ENCODE measurements at places on chromosomes 1 and 21.

DNA sequence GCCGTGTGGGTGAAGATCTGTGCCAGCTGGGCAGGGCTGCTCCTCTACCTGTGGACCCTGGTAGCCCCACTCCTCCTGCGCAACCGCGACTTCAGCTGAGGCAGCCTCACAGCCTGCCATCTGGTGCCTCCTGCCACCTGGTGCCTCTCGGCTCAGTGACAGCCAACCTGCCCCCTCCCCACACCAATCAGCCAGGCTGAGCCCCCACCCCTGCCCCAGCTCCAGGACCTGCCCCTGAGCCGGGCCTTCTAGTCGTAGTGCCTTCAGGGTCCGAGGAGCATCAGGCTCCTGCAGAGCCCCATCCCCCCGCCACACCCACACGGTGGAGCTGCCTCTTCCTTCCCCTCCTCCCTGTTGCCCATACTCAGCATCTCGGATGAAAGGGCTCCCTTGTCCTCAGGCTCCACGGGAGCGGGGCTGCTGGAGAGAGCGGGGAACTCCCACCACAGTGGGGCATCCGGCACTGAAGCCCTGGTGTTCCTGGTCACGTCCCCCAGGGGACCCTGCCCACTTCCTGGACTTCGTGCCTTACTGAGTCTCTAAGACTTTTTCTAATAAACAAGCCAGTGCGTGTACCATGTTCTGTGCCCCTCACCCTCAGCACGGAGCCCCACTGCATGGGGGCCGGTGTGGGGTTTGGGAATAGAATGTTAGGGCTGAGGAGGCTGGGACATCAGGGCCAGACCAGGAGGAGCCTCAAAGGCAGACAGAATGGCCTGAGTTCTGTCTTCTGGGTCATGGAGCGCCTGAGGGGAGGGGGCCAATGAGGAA lies 21.3 kb downstream of the SERINC2 start:
- no peak for DNase-seq

GRCh38 chr1:100927276-100927675 lies 31.4 kb downstream of the SLC30A7 start:
- DNase-seq: no peak

DNA sequence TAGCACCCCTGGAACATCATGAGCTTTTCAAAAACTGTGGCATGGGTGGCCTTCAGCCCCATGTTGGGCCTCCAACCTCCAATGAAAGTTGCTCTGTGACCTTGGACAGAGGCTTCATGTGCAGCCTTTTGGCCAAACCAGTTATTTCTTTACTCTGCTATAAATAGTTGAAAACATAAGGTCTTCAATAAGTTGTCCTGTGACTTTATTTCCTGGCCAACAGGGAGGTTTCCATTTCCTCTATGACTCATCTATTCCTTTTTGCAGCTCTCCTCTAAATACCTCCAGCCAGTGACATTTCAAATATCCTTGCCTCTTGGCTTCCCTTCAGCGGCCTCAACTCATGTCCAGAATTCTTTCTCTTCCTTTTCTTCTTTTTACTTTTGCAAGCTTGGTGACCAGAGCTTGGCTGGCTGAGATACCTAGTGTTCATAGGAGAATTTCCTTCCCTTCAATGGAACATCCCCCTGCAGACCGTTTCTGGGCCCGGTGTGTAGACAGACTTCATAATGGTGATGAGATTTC lies 22.7 kb upstream of the TRIM67 start:
- DNase-seq: no peak

DNA sequence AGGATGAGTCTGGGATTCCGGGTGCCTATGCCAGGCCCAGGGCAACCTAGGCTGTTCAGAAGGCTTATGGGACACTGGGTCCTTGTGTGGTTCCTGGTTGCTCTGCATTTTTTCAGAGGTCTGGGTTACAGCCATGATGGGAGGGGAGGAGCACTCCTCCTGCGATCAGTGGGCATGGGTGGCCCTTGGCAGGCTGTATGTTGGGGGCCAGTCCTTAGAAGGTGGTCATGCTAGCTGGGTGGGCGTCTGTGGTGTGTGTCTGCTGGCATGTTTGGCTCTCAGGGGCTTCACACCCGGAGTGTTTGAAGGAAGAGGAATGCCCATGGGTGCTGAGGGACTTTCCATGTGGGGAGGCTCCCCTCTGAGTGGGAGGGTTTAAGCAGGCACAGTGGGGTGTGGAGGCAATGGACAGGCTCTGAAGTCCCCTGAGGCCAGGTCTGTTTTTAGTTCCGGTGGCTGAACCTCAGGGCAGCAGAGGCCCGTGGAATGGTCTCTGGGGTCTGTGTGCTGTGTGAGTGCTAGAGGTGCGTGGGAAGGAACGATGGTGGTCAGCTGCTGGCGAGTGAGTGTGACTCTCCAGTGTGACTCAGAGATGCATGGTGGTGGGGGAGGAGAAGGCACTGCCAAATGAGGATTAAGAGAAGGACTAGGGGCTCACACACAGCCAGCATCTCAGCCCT lies 25.3 kb downstream of the CACNA1E start:
- no peak for DNase-seq

DNA sequence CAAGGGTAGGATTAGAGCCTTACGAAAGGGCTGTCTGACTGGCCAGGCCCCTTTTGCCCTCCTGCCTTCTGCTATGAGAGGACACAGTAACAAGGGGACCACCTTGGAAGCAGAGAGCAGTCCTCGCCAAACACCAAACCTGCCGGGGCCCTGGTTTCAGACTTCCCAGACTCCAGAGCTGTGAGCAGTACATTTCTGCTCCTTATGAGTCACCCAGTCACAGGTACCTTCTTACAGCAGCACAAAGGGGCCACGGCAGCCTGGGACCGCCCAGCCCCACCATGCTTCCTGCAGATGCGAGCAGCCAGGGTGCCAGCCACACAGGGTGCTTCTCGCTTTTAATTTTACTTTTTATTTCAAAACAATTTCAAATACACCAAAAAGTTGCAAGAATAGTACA lies 17.2 kb upstream of the POFUT2 start:
- DNase-seq: no peak

- no peak for DNase-seq
Observed at GRCh38 chr1:192522673-192523072, 52.9 kb upstream of the RGS1 start.

GRCh38 chr1:161864577-161864976 lies 98.5 kb downstream of the ATF6 start:
- DNase-seq: no peak

GRCh38 chr1:67314696-67315095 lies 7.0 kb downstream of the IL12RB2 start:
- no peak for DNase-seq

- DNase-seq: peak; percentile 50
Observed at GRCh38 chr1:6259491-6260362, 1.2 kb downstream of the GPR153 start.

DNA sequence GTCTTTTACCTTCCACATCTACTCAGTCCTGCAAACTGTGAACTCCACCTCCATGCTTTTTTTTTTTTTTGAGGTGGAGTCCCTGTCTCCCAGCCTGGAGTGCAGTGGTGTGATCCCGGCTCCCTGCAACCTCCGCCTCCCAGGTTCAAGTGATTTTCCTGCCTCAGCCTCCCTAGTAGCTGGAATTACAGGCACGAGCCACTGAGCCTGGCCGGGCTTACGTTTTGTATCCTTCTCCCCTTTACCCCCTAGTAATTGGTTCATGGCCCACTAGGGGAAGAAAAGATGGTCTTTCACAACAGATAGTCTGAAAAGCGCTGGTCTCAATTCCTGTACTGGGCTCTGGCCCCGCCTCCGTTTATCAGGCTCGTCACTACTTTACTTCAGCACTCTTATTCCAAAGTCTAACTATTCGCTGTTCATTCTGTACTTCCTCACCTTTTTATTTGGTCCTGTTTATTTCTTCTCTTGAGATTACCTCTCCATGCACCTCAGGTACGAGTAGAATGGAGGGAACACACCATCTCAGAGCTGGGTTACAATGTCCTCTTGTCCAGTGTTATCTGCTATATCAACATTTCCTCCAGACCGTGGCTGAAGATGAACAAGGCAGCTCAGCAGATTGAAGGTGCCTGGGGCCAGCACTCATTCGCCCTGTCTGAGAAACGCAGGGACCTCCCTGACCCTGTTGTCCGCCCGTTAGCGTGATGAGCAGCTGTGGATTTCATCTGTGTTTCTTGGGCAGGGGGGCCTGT lies 16.2 kb downstream of the CNST start:
- no peak for DNase-seq

GRCh38 chr21:41928621-41929220 lies 25.1 kb downstream of the C2CD2 start:
- no peak for DNase-seq

- peak; percentile 11 for DNase-seq
Observed at GRCh38 chr1:229271448-229272159, 693 bp downstream of the RAB4A start.

DNA sequence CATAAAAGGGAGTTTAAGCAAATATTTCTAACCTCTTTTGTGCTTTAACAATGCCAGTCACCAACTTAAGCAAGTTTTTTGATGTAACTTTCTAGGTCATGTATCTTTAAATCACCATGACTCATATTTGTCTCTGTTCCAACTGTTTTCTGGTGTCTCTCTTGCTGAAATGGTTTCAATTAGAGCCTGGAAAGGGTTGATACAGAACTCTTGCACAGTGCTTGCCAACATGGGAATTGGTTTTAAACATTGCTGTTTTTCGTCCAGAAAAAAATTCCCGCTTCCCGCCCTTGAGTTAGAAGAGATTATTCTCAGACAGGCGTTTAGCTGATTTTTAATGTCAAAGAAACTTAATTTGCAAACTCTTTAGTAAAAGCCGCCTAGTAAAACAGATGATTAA lies 46.4 kb upstream of the SLC22A15 start:
- DNase-seq: no peak

- DNase-seq: no peak
Observed at GRCh38 chr21:42025376-42026081, 15.4 kb upstream of the ZBTB21 start.

DNA sequence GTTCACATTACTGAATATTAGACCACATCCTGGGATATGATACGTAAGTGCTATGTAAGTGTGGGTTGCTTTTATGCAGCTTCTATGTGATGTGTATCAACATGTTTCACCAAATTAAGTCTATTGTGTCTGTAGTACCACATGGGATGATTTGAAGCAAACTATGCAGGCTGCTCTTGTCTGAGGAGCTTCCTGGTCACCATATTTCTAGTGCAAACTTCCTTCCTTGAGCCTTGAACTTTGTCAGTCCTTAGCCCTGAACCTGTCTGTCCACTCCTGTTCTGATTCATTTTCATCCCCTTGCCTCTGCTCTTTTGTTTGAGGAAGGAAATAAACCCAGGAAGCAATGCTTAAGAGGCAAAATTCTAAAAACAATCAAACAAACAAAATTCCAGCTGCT lies 117.5 kb upstream of the VANGL1 start:
- no peak for DNase-seq

DNA sequence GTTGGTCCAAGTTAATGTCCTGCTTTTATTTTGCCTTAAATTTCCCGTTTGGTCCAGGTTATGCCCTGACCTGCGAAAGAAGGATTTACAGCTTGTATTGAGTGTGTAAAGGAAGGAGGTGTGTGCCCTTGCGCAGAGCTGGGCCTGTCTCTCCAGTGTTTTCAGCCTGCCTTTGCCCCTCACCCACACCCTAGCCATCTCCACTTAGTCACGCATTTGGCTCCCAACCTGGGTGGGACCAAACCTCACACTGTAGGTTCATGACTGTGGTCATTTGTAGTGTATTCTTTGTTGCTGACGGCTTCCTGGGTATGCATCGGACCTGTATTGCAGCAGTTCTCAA lies 572 bp upstream of the SRSF10 start:
- DNase-seq: no peak

- no peak for DNase-seq
Observed at GRCh38 chr1:27687906-27688305, 15.9 kb upstream of the IFI6 start.

DNA sequence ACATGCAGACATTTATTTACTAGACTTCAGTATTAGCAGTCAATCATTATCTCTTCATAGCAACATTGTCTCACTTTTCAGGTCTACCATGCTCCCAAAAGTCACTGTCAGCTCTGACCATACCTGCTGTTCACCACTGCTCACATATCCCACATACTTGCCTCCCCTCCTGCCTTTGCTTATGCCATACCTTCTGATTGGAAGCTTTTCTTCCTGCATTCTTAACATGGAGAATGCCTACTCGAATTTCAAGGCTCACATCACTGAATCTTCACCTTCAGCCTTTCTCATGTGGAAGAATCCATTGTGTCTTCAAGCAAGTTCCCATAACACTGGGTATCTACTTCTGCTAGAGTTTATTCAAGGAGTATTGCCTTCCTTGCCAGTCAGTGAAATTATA lies 135.4 kb downstream of the NTNG1 start:
- DNase-seq: no peak

DNA sequence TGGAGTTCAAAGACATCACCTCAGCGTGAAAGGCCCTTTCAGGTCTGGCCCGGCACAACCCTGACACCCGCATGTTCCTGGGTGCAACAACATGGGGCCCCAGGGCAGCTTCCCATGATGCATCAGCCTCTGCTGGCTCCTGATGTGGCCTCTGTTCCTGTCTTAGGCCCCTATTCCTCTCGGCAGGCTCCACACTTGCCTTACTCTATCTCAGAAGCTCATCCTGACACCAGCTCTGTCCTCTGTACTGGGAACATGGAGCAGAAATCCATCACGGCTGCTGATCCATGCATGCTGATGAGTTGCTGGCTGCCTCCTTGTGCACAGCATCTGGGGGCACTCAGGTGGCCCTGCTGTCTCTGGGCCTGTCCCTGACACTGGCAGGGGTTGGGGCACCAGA lies 74.6 kb downstream of the ADARB1 start:
- no peak for DNase-seq

DNA sequence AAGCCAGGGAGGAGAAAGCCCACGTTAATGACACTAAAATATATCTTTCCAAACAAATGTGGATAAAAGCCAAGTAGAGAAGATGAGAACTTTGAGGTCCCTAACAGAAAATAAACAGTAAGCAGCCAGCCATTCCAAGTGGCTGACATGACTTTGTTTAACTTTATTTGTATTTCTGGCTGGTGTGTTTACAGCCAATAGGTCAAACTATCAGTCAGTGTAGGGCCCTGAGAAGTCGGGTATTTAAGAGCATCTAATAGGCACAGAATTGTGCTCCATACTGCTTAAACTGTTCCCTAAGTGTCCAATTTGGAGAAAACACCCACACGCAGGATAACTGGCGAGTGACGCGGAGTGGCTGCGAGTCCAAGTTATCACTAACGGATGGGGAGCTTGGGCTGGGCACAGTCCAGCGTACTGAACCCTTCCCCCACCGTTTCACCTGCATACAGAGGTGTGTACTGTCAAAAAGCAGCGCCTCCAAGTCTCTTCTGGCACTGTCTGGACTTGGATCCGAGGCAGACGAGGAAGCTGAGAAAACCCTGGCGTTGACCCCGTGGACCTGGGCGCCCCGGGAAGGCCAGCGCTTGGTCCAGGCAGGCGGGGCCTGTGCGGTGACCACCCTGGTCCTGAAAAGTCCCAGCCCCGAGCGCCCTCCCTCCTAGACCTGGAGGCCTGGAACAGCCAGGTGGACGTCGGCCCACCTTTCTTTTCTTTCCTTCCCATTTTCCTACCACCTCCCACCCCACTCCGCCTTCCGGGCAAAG lies 662 bp upstream of the LGALS8 start:
- no peak for DNase-seq

Measured in stimulated activated CD8-positive, alpha-beta memory T cell treated with anti-CD3 and anti-CD28 coated beads, Interleukin-15, amount 100 ng/mL, for 1 hour (primary cell).